ENCODE measurements at places on chromosomes 2 and 18.
A peak's percentile ranks its signal among the peaks of the same experiment; 100 is the strongest.

DNA sequence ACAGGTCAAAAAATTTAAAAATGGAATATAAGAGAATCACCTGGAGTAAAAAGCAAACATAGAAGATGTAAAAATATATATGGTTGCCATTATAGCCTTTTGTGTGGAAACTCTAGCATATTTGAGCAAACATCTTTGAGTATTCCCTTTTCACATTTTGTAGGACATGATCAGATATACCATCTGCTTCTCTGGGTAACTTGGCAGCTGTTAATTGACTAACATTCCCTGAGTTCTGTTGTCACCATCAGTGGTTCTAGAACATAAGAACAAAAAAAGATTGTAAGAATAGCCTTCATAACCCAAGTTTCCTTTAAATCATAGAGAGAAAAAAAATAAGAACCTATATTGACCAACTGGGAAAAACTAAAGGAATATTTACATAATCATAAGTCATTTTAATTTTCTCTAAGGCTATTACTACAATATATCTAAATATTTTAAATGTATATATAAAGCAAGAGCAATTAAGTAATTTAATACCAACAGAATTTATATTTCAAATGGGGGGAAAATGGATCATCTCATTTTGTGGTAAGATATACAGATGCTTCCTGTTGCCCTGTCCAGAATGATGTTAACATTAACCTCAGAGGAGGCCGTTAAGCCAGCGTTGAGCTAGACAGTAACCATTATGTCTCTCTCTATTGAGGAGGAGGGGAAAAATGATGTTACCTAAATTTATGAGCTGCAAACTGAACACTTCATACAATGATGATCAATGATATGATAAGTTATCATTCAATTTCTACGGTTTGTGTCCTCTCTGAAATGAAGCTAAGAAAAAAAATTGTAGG lies 9.8 kb upstream of the INO80D start:
- DNase-seq, result no peak

DNA sequence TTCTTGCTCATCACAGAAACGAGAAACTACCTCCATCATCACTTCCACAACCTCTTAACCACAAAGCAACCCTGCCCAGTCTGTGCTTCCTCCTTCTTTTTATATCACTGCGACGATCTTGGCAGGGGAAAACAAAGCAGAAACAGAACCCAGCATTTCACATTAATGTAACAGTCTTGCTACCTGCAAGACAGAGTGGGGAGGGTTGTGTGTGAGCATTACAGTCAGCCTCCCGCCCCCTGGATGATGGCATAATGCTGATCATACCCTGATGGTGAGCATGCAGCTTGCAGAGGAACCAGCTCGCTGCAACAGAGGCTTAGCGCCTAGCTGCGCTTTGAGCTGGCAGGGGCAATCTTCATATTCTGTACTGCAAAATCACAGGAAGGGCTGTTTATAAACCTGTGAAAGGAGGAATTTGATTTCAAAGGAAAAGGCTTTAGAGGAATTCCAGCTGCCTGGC lies 376.1 kb downstream of the IRS1 start:
- DNase-seq, result peak; percentile 51

DNA sequence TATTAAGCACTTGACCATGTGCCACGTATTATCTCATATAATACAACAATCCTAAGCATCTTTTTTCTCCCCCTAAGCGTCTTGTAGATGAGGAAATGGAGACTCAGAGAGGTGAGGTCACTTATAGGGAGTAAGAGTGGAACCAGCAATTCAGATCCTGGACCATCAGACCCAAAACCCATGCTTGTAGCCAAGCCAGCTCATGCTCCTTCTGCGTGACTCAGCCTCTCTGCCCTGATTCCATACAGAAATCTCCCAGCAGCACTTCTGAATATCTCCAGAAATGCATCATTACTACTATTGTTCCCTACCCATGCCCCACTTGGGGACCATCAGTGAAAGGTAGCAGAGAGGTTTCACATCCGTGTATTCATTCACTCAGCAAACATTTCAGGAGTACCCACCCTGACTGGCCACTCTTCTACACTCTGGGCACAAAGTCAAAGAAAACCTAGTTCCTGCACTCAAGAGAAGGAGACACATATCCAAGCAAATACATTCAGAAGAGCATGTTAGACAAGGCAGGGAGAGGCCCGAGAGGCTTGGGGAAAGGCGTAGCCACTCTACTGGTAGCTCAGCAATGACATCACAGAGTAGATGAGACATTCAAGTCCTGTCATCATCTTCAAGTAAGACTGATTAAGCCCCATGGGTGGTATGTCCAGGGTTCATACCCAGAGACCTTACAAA lies 141.9 kb downstream of the MTCL1 start:
- DNase-seq, result no peak

DNA sequence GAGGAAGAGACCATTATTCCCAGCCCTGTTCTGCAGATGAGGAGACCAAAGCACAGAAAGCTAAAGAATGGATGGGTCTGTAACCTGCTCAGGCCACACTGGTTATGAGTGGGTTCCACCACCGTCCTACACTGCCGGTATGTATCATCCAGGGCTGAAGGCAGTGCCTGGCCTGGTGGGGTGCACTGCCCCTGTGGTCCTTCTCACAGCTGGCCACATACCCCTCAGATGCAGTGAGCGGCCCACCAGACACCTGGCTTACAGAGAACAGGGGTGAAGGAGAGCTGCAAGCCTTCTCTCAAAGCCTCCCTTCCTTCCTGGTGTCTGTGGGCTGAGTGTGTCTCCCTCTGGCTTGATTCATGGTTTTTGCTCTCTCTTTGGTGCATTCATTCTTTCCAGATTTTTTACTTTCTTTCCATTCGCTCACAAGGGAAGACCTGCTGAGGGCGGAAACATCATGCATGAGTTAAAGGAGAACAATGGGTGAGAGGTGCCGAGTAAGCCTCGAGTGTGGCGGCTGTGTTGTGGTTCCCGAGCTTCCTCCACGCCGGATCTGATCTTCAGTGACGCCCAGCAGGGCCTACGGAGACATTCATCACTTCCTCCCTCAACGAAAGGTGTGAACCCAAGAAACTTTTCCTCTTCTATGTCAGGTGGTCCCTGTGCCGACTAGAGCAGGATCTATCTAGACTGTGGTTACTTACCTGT lies 62.1 kb upstream of the REL start:
- no peak for DNase-seq

GRCh38 chr2:46989491-46990230 lies 74.1 kb upstream of the MCFD2 start:
- DNase-seq, result no peak

GRCh38 chr2:207934720-207935119 lies 90.6 kb downstream of the PLEKHM3 start:
- no peak for DNase-seq

DNA sequence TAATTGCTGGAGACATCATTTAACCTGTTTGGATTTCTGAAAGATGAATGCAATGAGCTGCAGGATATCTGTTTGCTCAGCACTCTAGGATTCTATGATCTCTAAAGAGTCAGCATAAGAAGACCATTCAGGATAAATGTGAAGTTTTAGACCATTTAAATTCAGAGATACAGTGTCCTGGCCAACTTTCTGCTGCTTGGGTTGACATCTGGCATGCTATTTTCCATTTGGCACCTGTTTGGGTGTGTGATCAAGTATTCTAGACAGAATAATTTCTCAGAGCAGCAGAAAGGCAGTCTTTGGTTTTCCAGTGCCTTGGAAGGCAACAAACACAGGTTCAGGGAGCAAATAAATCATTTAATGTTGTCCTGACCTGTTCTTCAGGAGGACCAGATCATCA lies 144.8 kb upstream of the NDUFV2 start:
- DNase-seq, result no peak

GRCh38 chr2:64639691-64640090 lies 14.0 kb downstream of the SERTAD2 start:
- no peak for DNase-seq

GRCh38 chr2:141957321-141957720 lies 173.5 kb downstream of the LRP1B start:
- DNase-seq, result no peak

GRCh38 chr2:51535763-51536162 lies 503.8 kb upstream of the NRXN1 start:
- DNase-seq, result no peak

GRCh38 chr2:241730671-241731293 lies 3.6 kb upstream of the D2HGDH start:
- no peak for DNase-seq

GRCh38 chr2:54508541-54508940 lies 52.4 kb downstream of the SPTBN1 start:
- no peak for DNase-seq
